GM23338 (cell line): ENCODE measurements at places on chromosomes 12 and 14. TPM values are rescaled to one million over a fixed set of nuclear protein-coding genes. Genes with fewer than 3 reads are reported as not detected.
A peak's percentile ranks its signal among the peaks of the same experiment; 100 is the strongest.

Gene C12orf50
- 0.03 TPM in 1 of 2 replicates, not detected in the other for total RNA-seq

DNA sequence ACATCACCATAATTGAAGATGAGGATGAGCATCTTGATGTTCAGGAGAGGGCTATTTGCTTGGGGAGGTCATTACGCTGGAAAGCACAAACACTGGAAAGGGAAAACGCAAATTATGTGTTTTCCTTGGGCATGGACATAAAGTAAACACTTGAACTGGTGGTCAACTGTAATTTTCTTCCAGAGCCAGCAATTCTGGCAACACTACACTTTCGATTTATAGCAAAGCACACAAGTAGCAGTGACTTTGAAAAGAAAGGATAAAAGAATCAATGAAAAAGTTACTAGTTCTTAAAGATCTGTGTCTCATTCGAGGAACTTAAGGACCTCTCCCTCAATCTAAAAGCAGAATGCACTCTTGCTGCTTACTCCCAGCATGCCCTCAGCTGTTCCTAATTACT is 2.2 kb downstream of the CLEC14A start:
- no peak for DNase-seq
- peaks cover 97% of the 10 kb centered on the region for H3K27me3 ChIP-seq
- peaks cover 7% of the 10 kb centered on the region; the same call in 1 of the 2 replicates for H3K4me1 ChIP-seq
- no peak overlapping the region for H3K27ac ChIP-seq
- H3K36me3 ChIP-seq = no peaks in the 10 kb centered on the region
- no peak overlapping the region for H3K4me3 ChIP-seq

- H3K27ac ChIP-seq = no peak overlapping the region
- H3K36me3 ChIP-seq = no peaks in the 10 kb centered on the region
- no peaks in the 10 kb centered on the region for H3K27me3 ChIP-seq
- no peaks in the 10 kb centered on the region; the same call in 1 of the 2 replicates for H3K4me1 ChIP-seq
Measured at GRCh38 chr12:46442738-46443137, 70.2 kb upstream of the SLC38A2 start.

- no peaks in the 10 kb centered on the region; the same call in 1 of the 2 replicates for H3K4me1 ChIP-seq
- H3K36me3 ChIP-seq = no peaks in the 10 kb centered on the region
- H3K4me3 ChIP-seq = no peak overlapping the region
- no peak for DNase-seq
- H3K27ac ChIP-seq = peak overlapping the region; percentile 30; the same call in 1 of the 2 replicates
- no peaks in the 10 kb centered on the region for H3K27me3 ChIP-seq
Measured at GRCh38 chr12:69527506-69528272, 57.5 kb downstream of the FRS2 start.

DNA sequence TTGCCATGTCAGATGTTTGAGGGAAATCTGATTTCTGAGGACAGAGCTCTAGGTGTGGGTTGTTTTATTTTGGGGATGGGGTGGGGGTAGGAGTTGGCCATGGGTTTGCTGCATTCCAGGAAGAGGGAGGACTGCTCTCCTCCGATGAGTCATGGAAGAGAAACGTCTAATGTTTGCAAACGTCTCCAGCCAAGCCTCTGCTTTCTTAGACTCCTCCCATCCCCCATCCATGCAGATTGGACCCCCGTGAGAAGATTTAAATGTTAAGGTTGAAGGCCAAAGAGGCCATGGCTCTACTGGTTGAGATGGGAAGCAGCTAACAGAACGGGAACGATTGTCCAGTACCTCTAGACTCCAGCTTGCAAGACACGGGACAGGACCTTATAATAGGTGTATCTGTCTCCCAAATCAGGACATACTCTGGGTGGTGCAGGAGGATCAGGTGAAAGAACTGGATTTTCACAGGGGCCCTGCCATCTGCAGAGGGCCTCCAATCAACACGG is 11.4 kb upstream of the ATP2A2 start:
- H3K27me3 ChIP-seq = no peaks in the 10 kb centered on the region
- peak overlapping the region; percentile 23 for H3K4me3 ChIP-seq
- peak overlapping the region; percentile 14; the same call in 1 of the 2 replicates for H3K27ac ChIP-seq
- peak; percentile 42 for DNase-seq
- peaks cover 27% of the 10 kb centered on the region for H3K4me1 ChIP-seq

- H3K4me3 ChIP-seq = peak overlapping the region; percentile 62
- DNase-seq = peak; percentile 98
- peaks cover 82% of the 10 kb centered on the region for H3K27me3 ChIP-seq
- peaks cover 18% of the 10 kb centered on the region for H3K4me1 ChIP-seq
Measured at GRCh38 chr12:53696285-53696654, 20.4 kb upstream of the ATP5MC2 start.

GRCh38 chr12:116130431-116130830 is 147.1 kb downstream of the MED13L start:
- no peak for DNase-seq
- no peak overlapping the region for H3K27ac ChIP-seq
- H3K36me3 ChIP-seq = no peaks in the 10 kb centered on the region
- peaks cover 52% of the 10 kb centered on the region for H3K4me1 ChIP-seq

GRCh38 chr14:41548666-41549065 is 58.0 kb upstream of the LRFN5 start:
- DNase-seq = no peak
- no peak overlapping the region for H3K27ac ChIP-seq
- no peaks in the 10 kb centered on the region for H3K27me3 ChIP-seq
- no peaks in the 10 kb centered on the region for H3K36me3 ChIP-seq
- no peak overlapping the region for H3K4me3 ChIP-seq

DNA sequence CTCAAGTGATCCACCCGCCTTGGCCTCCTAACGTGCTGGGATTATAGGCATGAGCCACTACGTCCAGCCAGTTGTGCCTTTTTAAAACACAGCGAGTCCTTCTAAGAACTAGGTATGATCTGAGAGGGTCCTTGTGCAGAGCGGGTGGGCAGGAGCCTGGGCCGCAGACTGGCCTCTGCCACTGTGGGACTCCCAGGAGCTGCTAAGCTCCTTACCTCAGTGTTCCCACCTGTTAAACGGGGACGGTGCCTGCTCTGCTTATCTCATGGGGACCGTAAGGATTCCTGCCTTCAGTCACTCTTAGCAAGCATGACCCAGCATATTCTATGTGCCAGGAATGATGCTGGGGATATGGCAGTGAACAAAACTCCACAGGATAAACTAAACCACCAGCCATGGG is 136.9 kb downstream of the RBM19 start:
- DNase-seq = no peak
- H3K4me3 ChIP-seq = no peak overlapping the region
- H3K27ac ChIP-seq = no peak overlapping the region

DNA sequence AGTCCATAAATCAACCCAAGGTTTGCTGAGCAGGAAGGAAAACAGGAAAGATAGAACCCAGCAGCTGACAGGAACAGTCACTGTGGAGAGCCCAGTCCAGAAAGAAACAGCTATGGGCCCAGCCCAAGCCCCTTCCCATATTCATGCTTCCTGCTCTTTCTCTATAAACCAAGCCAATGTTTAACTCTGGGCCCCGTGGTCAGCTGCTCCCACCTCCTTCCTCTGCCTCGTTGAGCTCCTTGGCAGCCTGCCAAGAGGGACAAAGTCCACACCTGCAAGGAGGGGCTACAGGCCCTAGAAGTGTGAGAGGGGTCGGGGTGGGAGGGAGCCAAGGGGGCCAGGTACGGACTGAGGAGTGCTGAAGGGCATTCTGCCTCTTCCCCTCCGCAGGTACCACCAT is 10.0 kb downstream of the SLC6A13 start:
- H3K27me3 ChIP-seq = no peaks in the 10 kb centered on the region
- no peaks in the 10 kb centered on the region for H3K36me3 ChIP-seq
- H3K4me1 ChIP-seq = no peaks in the 10 kb centered on the region
- no peak overlapping the region for H3K4me3 ChIP-seq

GRCh38 chr14:28542040-28542439 is 224.5 kb upstream of the FOXG1 start:
- DNase-seq = no peak
- no peak overlapping the region for H3K27ac ChIP-seq
- no peaks in the 10 kb centered on the region for H3K4me1 ChIP-seq
- H3K4me3 ChIP-seq = no peak overlapping the region

GRCh38 chr14:61322011-61322798 is 826 bp downstream of the PRKCH start:
- H3K36me3 ChIP-seq = no peaks in the 10 kb centered on the region
- H3K27ac ChIP-seq = no peak overlapping the region
- DNase-seq = peak; percentile 43
- peak overlapping the region; percentile 80 for H3K4me3 ChIP-seq
- H3K4me1 ChIP-seq = peaks cover 4% of the 10 kb centered on the region; the same call in 1 of the 2 replicates
- peaks cover 48% of the 10 kb centered on the region for H3K27me3 ChIP-seq
